ENCODE measurements at places on chromosomes 1 and 21. TPM values are rescaled to one million over a fixed set of nuclear protein-coding genes. Genes with fewer than 3 reads are reported as not detected.

DNA sequence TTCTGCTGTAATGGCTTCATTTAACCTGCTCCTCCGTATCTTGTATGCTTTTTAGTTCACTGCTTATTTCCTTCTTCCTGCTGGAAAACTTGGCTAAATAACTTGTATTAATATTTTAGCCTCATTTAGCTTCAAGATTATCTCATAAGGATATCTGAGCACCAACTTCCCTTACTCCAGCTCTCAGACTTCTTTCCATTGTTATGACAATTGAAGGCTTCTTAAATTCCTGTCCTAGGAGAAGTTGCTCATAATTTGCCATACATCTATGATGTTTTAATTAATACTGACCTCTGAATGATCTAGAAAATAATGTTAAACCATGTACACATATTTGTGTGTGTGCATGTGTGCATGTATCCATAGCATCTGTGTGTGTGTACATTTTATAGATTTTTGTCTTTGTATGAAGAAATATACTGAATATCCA lies 1524.4 kb upstream of the TPTE start:
- DNase-seq, result no peak

DNA sequence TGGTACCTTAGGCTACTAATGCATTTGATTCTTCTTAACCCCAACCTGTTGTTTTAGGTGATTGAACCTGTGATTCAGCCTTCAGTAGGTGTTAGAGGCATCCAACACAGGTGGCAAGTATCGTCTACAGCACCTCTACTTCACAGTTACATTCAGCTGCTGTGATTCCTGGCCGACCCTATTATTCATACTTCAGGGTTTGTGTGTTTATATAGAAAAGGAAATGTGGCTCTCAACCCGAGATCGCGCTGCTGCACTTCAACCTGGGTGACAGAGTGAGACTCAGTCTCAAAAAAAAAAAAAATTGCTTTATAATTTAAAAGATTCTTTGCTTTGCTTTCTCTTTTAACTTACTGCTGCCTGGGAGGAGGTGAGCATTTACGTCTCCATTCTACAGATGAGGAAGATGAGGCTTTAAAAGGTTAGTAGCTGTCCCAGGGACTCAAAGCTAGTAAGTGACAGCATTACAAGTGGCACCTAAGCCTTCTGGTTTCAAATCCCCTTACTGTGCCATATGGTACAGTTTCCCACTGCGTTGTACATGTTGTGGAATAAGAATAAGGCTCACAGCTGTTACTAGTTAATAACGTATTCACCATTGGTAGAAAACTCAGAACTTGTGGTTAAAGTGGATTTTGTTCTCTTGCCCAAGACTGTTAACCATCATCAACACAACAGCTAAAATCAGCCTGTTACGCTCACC lies 9.9 kb upstream of the GPR25 start:
- DNase-seq, result no peak

GRCh38 chr1:20366463-20367115 lies 75.9 kb downstream of the VWA5B1 start:
- DNase-seq, result no peak

GRCh38 chr1:30447080-30447479 lies 276.3 kb downstream of the MATN1 start:
- DNase-seq, result peak; percentile 73

- no peak for DNase-seq
Observed at GRCh38 chr1:19739628-19740027, 60.1 kb downstream of the TMCO4 start.

DNA sequence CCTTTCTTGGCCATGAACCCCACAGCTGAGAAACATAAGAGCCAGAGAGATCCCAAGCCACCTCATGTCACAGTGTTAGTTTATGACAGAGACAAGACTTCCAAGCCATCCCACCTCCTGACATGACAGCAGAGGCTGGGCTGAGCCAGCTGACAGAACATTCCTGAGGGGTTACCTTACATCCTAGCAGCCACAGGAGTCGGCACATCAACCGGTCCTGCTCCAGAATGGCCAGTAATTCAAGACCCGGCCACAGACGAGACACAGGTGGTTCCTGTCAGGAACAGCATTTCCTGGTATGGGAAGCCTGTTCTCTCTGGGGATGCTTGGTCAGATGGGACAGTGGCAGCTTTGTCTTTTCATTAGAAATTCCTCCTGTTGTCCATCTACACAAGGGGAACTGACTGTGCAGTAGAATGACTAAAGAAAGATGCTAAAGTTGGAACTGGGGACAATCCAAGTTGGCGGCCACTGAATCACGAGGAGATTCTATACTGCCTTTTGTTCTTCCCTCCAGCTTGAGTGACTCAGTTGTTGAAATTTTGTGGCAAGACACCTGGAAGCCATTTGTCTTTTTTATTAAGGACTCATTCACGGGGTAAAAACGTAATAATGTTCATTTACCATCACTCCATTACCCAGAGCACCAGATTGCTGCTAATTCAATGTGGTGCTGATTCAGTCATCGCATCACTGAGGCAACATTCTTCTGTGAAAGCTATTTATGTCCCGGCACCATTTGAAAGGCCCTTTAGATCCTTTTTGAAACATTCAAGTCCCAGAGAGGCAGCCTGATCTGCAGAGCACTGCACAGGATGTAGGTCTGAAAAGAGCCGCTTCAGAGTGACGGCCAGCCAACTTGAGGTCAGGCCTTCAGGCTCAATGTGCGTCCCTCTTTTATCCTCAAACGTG lies 37.2 kb upstream of the NPL start:
- DNase-seq, result no peak

The DMBX1 gene
- not detected for total RNA-seq

The FOXD3 gene
- not detected for total RNA-seq

The TBX15 gene
- 3.1 TPM for total RNA-seq

The TNFSF4 gene
- total RNA-seq, result 0.57 TPM

The CRNN gene
- total RNA-seq, result not detected

Measured in osteocyte (in vitro differentiated cells).